ENCODE measurements at places on chromosomes 13 and 19.

GRCh38 chr13:100394005-100394695, 194.4 kb downstream of the GGACT start:
- H3K27me3 ChIP-seq, result no peaks in the 10 kb centered on the region
- H3K4me1 ChIP-seq, result no peaks in the 10 kb centered on the region
- no peak overlapping the region for H3K4me3 ChIP-seq
- DNase-seq, result no peak
- no peaks in the 10 kb centered on the region for H3K36me3 ChIP-seq

DNA sequence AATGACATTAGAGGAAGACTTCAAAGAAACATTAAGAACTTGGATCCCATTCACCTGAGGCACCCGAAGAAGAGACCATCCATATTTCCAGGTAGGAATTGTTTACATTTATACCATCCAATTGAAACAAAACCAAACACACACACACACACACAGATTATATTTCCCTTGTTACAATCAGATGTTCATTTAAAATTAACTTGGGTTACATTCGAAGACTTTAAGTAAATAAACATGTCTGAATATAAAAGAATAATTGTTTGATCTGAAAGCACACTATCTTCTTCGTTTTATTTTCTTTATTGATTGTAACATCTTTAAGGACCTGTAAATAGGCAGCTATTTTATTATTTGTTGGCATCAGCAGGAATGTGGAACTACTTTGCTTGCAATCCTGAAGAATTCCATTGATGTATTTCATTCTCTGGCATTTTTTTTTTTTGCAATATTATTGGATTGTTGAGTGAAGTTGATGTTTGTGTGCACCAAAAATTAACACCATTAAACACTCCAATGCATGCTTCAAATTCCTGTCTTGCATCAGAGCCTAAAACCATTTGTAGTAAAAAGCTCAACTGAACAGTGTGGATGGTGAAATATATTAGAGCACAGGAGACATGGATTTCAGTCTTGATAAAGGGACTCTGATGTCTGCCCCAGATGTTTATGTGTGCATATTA, 85.3 kb upstream of the FRY start:
- no peaks in the 10 kb centered on the region for H3K36me3 ChIP-seq
- H3K27me3 ChIP-seq, result no peaks in the 10 kb centered on the region
- H3K27ac ChIP-seq, result no peak overlapping the region
- H3K4me1 ChIP-seq, result no peaks in the 10 kb centered on the region
- H3K4me3 ChIP-seq, result no peak overlapping the region

DNA sequence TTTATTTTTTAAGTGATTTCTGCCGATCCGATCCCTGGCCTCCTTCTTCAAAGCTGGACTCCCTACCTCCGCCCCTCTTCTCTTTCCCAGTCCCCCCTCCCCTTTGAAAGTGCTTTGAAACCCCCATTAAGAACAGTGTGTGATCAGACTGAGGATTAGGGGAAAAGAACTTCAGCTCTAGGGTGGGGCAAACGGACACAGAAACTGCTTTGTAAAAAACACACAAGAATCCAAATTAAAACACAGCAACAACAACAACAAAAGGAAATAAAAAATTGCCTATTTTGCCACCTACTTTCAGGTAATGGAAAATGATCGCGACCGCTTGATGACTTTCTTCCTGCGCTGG, 1.4 kb downstream of the SPRY2 start:
- H3K4me1 ChIP-seq, result peaks cover 19% of the 10 kb centered on the region
- DNase-seq, result peak; percentile 65
- peak overlapping the region; percentile 98 for H3K27ac ChIP-seq

GRCh38 chr13:89486065-89486464, 1814.9 kb downstream of the SLITRK5 start:
- H3K4me1 ChIP-seq, result no peaks in the 10 kb centered on the region
- H3K27me3 ChIP-seq, result no peaks in the 10 kb centered on the region
- DNase-seq, result no peak
- no peak overlapping the region for H3K27ac ChIP-seq
- H3K36me3 ChIP-seq, result no peaks in the 10 kb centered on the region
- no peak overlapping the region for H3K4me3 ChIP-seq

GRCh38 chr19:27774827-27775226, 1438.1 kb downstream of the UQCRFS1 start:
- no peaks in the 10 kb centered on the region for H3K36me3 ChIP-seq
- H3K4me1 ChIP-seq, result no peaks in the 10 kb centered on the region
- no peaks in the 10 kb centered on the region for H3K27me3 ChIP-seq
- H3K4me3 ChIP-seq, result no peak overlapping the region
